ENCODE measurements at places on chromosomes 11 and 22.

DNA sequence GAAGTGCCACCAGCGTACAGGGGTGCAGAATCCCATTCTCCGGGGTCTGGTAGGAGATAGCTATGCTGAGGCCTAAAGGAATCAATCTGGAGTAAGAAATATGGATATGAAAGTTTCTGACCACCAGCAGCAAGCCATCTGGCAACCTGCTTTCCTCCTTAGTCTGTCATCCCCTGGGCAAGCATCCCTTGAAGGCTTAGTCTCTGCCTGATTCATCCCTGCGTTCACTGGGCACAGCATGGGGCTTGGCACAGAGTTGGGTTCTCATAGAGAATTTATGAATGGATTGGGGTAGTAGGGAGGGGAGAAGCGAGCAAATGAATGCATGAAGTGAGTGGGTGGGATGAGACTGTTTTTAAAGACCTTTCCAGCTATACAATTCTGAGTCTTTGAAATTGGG, 85.8 kb upstream of the NARS2 start:
- DNase-seq: no peak

DNA sequence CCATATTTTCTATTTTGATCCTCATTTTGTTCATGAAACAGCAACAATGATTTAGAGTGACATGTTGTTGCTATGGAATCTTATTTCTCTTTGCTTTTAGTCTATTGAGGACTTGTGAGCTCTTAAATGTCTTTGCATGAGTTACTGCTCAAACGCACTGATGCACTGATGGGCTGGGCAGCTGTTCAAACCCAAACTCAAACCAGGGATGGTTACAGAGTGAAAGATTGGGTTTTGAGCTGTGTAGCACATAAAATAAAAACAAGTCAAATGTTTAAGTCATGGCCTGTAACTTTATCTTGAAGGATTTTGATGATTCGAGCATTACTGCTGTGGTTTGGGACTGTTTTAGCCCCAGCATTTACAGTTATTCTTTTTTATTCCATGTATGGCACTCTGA, 20.1 kb upstream of the NCAM1 start:
- no peak for DNase-seq

- DNase-seq: no peak
Measured at GRCh38 chr22:42271906-42272305, 1.5 kb upstream of the TCF20 start.

GRCh38 chr11:11407763-11408084, 54.7 kb upstream of the CSNK2A3 start:
- no peak for DNase-seq

DNA sequence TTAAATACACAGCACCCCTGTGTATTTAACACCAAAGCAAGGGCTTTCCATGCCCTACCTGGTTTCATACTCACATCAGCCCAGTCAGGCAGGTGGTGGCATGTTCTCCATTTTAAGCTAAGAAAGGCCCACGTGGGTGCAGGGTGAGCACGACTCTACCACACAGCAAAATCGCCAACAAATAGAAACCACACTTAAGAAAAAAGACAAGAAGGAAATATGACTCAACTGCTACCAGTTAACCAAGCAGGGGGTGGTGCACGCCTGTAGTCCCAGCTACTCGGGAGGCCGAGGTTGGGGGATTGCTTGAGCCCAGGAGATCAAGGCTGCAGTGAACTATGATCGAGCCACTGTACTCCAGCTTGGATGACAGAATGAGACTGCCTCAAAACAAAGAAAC, 35.2 kb upstream of the TFIP11 start:
- DNase-seq: peak; percentile 23

- DNase-seq: no peak
Measured at GRCh38 chr11:64227405-64227956, 1.4 kb downstream of the NUDT22 start.

DNA sequence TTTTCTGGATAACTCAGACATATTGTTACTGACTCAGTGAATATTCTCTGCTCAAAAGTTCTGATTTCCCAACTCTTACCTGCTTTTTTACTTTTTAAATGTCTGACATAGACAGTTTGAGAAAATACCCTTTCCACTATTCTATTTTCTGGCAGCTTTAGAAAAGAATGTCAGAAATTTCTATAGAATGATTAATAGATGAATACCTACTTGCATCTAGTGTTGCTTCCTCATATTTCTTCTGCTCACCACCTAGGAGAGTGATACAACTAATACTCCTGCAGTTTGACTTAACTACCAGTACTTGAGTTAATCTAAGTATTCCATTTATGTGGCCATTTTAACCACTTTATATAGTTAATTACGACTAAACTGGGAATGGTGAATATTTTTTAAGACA, 55.2 kb downstream of the KDM2A start:
- DNase-seq: no peak

- no peak for DNase-seq
Measured at GRCh38 chr11:131693756-131694155, 323.3 kb downstream of the NTM start.

DNA sequence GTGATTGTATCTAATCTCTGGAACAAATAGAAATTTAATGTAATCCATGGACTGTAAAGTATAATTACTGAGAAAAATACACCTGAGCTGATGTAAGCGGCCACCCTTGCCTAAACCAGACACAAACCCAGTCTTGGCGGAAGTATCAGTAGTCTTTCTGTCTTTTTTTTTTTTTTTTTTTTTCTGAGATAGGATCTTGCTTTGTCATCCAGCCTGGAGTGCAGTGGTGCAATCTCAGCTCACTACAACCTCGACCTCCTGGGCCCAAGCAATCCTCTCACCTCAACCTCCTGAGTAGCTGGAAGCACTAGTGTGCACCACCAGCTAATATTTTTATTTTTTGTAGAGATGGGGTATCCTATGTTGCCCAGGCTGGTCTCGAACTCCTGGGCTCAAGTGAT, 5.5 kb upstream of the CXCR5 start:
- peak; percentile 41 for DNase-seq
